Stimulated activated CD8-positive, alpha-beta memory T cell treated with anti-CD3 and anti-CD28 coated beads, Interleukin-4, amount 100 ng/mL, for 4 hours (primary cell): ENCODE measurements at places on chromosomes 3 and 15.

DNA sequence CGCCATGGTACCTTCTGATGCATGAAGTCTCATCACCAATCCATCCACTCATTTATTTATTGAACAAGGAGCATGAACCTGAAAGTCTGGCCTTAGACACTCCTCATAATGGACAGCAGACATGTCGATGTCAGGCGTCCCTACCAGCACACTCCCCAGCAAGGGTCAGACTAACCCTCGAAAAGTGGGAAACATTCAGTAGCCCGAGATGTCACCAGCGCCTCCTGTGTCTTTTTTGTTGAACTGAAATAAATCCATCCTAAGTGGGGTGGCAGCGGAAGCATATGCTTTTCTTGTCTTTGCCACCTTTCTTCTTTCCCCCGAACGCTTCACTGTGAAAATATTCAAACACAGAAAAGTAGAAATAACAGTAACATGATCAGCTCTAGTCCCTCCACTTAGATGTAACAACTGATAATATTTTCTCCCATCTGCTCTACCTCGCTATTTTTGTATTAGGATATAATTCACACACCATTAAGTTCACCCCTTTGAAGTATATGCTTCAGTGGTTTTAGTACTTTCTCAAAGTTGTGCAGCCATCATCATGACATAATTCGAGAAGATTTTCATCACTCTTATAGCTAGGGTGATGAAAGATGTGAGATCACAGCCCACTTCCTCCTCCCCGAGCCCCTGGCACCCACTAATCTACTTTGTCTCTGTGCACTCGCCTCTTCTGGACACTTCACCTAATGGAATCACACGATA is 121.6 kb downstream of the ADAMTS17 start:
- no peak for DNase-seq

GRCh38 chr3:129627350-129628168 is 21.1 kb upstream of the PLXND1 start:
- DNase-seq, result no peak

GRCh38 chr15:101498717-101499480 is 9.4 kb upstream of the PCSK6 start:
- no peak for DNase-seq

DNA sequence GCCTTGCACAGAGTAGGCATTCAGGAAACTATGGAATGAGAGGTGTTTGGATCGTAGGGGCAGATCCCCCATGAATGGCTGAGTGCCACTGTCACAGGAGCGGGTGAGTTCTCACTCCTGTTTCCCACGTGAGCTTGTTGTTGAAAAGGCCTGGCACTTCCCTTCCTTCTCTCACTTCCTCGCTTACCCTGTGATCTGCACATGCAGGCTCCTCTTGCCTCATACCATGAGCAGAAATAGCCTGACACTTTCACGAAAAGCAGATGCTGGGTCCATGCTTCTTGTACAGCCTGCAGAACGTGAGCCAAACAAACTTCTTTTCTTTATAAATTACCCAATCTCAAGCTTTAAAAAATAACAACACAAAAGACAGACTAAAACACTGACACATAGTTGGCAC is 55.4 kb downstream of the AGBL1 start:
- no peak for DNase-seq

- DNase-seq, result no peak
Measured at GRCh38 chr15:55740981-55741832, 1.7 kb downstream of the PRTG start.

- DNase-seq, result no peak
Measured at GRCh38 chr15:39756806-39757522, 25.7 kb downstream of the FSIP1 start.

- DNase-seq, result no peak
Measured at GRCh38 chr3:16809993-16810392, 74.8 kb upstream of the PLCL2 start.

DNA sequence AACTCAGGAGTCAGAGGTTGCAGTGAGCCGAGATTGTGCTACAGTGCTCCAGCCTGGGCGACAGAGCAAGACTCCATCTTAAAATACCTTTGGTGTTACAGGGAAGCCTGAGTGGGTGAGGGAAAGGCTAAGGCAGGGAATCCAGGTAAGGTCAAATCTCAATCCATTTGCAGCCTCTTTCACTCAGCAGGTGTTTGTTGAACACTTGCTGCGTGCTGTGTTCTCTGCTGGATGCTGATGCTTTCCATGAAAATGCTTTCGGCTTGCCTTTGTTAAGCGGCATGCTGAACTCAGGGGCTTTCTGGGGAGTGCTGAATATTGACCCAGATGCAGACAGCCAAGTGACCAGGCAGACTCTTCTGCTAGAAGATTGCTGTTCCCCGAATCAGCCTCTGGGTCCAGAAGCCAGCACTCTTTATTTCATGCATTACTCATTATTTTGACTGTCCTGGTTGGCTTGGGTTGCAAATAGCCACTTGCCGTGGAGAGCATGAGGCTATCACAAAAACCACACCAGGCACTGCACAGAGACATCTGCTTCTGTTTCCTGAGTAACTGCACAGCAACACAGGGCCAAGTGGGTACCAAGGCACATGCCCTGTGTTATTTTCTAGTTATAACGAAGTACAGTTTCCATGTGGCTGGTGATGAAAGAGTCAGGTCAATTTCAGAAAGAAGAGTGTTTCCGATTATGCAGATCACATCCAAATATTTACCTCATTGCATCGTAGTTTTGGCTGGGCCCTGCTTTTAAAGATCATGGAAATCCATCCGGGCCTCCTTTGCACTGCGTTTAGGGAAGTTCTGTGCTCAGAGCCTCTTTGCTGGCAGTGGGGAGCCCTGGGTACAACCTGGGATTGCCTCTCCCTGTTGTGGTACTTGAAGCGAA is 88.6 kb downstream of the THSD4 start:
- no peak for DNase-seq

- no peak for DNase-seq
Measured at GRCh38 chr15:64842986-64843561, 1.4 kb downstream of the PLEKHO2 start.

- DNase-seq, result no peak
Measured at GRCh38 chr3:180496995-180497394, 105.0 kb upstream of the TTC14 start.

DNA sequence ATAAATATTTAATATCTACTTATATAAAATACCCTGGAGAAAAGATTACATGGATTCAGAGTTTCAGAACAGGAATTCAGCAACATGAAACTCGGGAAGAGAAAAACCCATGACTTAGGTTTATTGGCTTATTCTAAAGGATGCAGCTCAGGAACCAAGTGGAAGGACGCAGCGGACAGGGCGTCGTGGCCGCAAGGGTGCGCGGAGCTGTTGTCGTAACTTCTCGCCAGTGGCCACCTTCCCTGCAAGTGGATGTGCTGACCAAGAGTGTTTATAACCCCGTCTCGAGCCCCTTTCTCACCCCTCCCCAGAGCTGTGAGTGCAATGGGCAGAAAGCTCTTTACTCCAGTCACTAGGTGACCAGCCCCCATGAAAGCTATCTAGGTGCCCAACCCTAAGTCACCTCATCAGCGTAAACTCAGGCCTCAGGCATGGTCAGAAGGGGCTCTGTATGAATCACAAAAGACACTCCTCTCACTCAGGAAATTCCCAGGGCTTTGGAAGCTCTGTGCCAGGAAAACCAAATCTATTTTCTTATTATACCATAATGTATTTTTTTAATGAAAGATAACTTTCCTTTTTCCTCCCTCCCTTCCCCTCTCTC is 77.3 kb downstream of the CHRNA7 start:
- no peak for DNase-seq

GRCh38 chr3:135895734-135896121 is 69.8 kb upstream of the PPP2R3A start:
- no peak for DNase-seq

GRCh38 chr3:188471723-188472122 is 317.8 kb downstream of the LPP start:
- DNase-seq, result no peak

GRCh38 chr15:42184736-42185135 is 23.4 kb downstream of the VPS39 start:
- no peak for DNase-seq

- DNase-seq, result no peak
Measured at GRCh38 chr3:177051411-177051810, 145.9 kb downstream of the TBL1XR1 start.

DNA sequence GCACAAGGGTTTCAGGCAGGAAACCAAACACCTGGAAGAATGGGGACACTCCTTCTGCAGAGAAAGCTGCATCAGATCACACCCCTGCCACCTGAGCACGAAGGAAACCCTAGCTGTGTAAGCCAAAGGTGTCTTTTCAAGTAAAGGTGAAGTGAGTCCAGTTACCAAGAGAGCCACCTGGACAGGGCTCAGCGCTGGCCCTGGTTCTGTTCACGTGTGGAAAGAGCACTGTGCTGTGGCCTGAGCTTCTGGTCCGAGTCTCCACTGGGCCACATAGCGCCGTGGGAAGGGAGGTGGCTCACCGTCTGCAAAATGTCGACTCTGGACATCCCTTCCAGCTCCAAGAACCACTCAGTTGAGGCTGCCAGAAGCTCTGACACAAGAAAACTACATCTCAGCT is 151.1 kb downstream of the ADAMTS17 start:
- no peak for DNase-seq

DNA sequence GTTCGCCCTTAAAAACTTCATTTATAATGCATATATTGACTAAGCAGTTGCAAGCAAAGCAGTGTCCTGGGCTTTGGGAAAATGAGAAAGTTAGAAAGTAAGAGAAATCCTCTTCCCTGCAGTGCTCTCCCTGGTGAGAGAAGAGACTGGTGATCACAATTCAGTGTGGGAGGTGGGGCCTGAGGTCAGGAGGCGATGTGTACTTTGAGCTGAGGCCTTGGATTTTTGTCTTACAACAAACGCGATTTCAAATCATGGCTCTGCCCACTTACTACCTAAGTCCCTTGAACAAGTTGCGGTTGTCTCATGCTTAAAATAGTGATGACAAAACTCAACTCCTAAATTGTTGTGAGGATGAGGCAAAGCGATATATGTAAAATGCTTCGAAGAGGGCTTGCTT is 316.3 kb upstream of the NECTIN3 start:
- no peak for DNase-seq

DNA sequence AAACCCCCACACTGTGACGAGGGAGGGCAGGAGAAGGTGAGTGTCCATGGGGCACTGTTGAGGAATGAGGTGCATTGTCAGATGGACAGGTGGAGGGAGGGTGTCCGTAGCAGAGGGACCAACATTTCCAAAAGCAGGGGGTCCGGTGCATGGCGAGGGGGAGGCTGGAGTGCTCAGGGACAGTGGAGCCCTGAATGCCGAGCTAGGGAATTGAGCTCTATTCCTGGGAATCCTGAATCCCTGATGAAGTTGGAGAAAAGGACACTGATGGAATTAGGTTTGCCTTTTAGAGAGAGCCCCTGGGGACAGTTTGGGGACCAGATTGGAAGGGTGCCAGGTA is 7.9 kb upstream of the ANPEP start:
- no peak for DNase-seq

GRCh38 chr3:124552224-124552623 is 178.0 kb upstream of the UMPS start:
- DNase-seq, result no peak

GRCh38 chr3:31755926-31756658 is 223.4 kb downstream of the STT3B start:
- no peak for DNase-seq
